ENCODE measurements at places on chromosomes 4 and X. TPM values are rescaled to one million over a fixed set of nuclear protein-coding genes. Genes with fewer than 3 reads are reported as not detected.

The SOX3 gene
- not detected for total RNA-seq

The NAA10 gene
- 53.3 TPM for total RNA-seq

The TMSB15B gene
- total RNA-seq: 4.1 TPM

The PLK4 gene
- 1.9 TPM for total RNA-seq

The NDST4 gene
- not detected for total RNA-seq

The SCRG1 gene
- not detected for total RNA-seq

The FGFBP2 gene
- 15.8 TPM for total RNA-seq

The PFKFB1 gene
- 1.4 TPM for total RNA-seq

The ESX1 gene
- total RNA-seq: not detected

The SMARCA1 gene
- total RNA-seq: 1.4 TPM

The VCX2 gene
- total RNA-seq: not detected

- no peak overlapping the region for H3K4me3 ChIP-seq
- H3K27me3 ChIP-seq: peaks cover 64% of the 10 kb centered on the region
- H3K36me3 ChIP-seq: no peaks in the 10 kb centered on the region
- no peak for DNase-seq
Observed at GRCh38 chr4:3286335-3287175, 6.3 kb upstream of the RGS12 start.

DNA sequence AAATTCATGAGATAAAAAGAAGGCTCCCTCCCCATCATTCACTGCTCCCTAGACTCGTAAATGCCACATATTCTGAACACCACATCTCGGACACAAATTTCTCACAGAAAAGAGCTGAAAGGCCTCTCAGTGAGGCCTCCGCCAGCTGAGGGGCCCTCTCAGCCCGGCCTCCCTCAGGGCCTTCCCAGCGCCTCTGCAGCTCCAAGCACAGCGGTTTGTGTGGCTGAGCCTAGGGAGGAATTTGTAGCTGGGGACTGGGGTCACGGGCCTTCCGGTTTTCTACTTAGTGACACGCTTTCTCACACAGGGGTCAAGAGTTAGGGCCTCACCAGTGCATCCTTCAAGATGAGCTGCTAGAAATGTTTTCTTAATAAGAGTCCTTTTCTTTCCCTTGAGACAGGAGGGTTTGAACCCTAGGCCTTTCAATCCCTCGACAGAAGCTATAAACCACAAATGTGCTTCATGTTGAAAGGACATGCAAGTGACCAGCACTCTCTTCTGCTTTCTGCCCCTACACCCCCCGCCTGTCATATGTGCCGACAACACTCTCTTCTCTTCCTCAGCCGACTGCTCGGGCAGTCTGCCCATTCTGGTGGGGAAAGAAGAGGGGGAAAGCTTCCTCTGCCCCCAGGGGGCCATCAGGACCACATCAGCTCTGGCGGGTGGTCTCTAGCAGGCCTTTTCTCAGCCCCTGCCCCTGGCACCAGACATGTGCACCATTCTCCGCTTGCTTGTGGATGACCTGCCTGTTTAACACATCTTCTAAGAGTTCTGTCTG lies 104.9 kb downstream of the CHIC2 start:
- H3K27me3 ChIP-seq: no peaks in the 10 kb centered on the region
- no peak overlapping the region for H3K27ac ChIP-seq
- DNase-seq: no peak
- no peaks in the 10 kb centered on the region for H3K36me3 ChIP-seq
- no peak overlapping the region for H3K4me3 ChIP-seq
- H3K4me1 ChIP-seq: no peaks in the 10 kb centered on the region

DNA sequence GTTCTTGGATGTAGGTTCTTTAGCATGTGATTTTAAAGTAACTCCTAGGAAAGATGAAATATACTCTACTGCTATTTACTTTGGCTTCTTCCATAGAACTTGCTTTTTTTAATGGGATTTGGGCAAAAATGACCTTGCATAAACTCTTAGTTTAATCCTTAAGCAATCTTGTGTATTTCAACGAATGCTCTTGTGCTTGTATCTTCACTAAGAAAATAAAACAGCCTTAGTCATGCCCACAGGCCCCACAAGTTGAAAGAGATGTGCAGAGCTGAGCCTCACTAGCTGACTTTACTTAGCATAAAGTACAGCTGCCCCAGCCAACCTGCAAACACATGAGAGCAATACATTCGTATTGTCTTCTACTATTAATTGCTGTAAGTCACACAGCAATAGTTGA lies 1609.2 kb downstream of the STIM2 start:
- H3K27ac ChIP-seq: no peak overlapping the region
- no peaks in the 10 kb centered on the region for H3K27me3 ChIP-seq
- no peaks in the 10 kb centered on the region for H3K4me1 ChIP-seq
- no peak for DNase-seq
- no peaks in the 10 kb centered on the region for H3K36me3 ChIP-seq

GRCh38 chr4:94714365-94715160 lies 43.2 kb upstream of the BMPR1B start:
- no peaks in the 10 kb centered on the region for H3K36me3 ChIP-seq
- H3K4me3 ChIP-seq: no peak overlapping the region
- DNase-seq: no peak
- H3K27ac ChIP-seq: no peak overlapping the region

- no peak for DNase-seq
- H3K4me1 ChIP-seq: no peaks in the 10 kb centered on the region
- no peak overlapping the region for H3K27ac ChIP-seq
- no peaks in the 10 kb centered on the region for H3K27me3 ChIP-seq
- no peak overlapping the region for H3K4me3 ChIP-seq
Observed at GRCh38 chrX:147875866-147876596, 35.7 kb upstream of the FMR1 start.

- peaks cover 11% of the 10 kb centered on the region for H3K27me3 ChIP-seq
- H3K4me3 ChIP-seq: no peak overlapping the region
- no peaks in the 10 kb centered on the region for H3K4me1 ChIP-seq
- no peak overlapping the region for H3K27ac ChIP-seq
- DNase-seq: no peak
- H3K36me3 ChIP-seq: no peaks in the 10 kb centered on the region
Observed at GRCh38 chrX:119885554-119886428, 9.9 kb upstream of the AKAP14 start.

GRCh38 chr4:85028910-85029309 lies 62.4 kb upstream of the WDFY3 start:
- H3K27me3 ChIP-seq: no peaks in the 10 kb centered on the region
- DNase-seq: no peak
- H3K36me3 ChIP-seq: no peaks in the 10 kb centered on the region
- no peak overlapping the region for H3K27ac ChIP-seq
- H3K4me3 ChIP-seq: no peak overlapping the region

GRCh38 chrX:72057331-72057730 lies 74.4 kb downstream of the RTL5 start:
- H3K36me3 ChIP-seq: no peaks in the 10 kb centered on the region
- no peak overlapping the region for H3K27ac ChIP-seq
- no peaks in the 10 kb centered on the region for H3K27me3 ChIP-seq
- no peak overlapping the region for H3K4me3 ChIP-seq
- H3K4me1 ChIP-seq: no peaks in the 10 kb centered on the region
